ENCODE measurements at places on chromosomes 5 and 9. TPM values are rescaled to one million over a fixed set of nuclear protein-coding genes. Genes with fewer than 3 reads are reported as not detected.

Gene IFNB1
- not detected for total RNA-seq

DNA sequence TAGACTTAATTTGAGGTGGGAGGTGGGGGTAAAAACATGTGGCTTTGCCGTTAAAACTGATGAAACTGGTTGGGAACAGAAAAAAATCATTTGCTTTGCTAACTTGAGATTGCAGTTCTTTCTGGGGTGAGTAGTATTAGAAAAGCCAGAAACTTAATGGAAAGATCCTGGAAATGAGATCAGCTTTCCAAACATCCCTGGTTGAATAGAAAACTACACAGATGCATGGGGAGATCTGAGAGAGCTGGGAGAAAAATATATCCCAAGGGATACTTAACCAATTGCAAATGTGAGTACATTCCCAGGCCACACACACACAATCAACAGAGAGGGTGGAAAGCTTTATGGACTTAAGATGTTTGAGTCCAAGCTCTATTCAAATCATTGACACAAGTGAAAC is 222.3 kb downstream of the YTHDC2 start:
- no peak overlapping the region for H3K27ac ChIP-seq
- no peak overlapping the region for H3K4me3 ChIP-seq
- no peak for DNase-seq

DNA sequence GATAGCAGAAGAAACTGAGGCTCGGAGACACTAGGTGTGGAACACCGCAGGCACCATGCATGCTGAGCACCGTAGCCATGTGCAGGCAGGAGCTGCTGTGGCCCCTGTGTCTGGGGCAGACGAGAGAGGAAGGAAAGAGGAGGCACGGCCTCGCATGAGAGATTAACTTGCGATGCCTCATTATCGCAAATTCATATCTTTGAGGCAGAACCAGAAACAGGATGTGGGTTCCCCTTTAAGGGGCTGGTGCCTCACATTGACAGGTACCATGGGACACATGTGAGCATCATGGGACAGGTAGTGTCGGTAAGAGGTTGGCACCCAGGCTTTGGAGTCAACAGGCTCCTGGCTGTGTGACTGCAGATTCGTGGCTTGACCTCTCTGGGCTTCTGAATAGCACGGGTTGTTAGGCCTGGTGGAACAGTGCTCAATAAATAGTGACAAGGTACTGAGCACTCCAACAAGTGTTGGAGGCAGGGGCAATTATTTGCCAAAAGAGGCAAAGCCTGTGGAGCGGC is 40.8 kb downstream of the NAIF1 start:
- H3K36me3 ChIP-seq, result no peaks in the 10 kb centered on the region
- H3K27ac ChIP-seq, result no peak overlapping the region
- DNase-seq, result peak; percentile 27
- H3K4me3 ChIP-seq, result no peak overlapping the region
- no peaks in the 10 kb centered on the region for H3K4me1 ChIP-seq
- H3K27me3 ChIP-seq, result no peaks in the 10 kb centered on the region

GRCh38 chr9:107158321-107158720 is 124.8 kb upstream of the RAD23B start:
- H3K4me1 ChIP-seq, result no peaks in the 10 kb centered on the region
- no peak overlapping the region for H3K27ac ChIP-seq
- H3K27me3 ChIP-seq, result no peaks in the 10 kb centered on the region
- DNase-seq, result no peak
- no peaks in the 10 kb centered on the region for H3K36me3 ChIP-seq

Gene LRRTM2
- total RNA-seq, result 0.07 TPM

DNA sequence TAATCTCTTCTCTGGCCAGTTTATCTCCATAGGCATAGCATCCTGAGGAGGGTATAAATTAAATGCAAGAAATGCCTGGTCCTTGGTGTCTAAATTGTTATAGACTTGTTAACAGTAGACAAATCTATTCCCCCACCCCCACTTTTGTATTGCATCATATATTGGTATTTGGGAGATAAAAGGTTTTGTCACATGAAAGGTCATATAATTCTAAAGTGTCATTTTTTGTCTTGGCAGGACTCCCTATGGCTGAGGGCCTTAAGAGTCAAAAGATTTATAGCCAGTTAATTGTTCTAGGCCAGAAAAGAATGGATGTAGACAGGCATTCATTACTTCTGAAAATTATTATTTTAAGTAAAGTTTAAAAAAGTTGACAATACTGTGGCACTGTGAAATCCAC is 90.3 kb upstream of the MOCS2 start:
- H3K4me1 ChIP-seq, result no peaks in the 10 kb centered on the region
- no peaks in the 10 kb centered on the region for H3K36me3 ChIP-seq
- no peaks in the 10 kb centered on the region for H3K27me3 ChIP-seq
- no peak for DNase-seq
- H3K27ac ChIP-seq, result no peak overlapping the region
- H3K4me3 ChIP-seq, result no peak overlapping the region

- H3K27ac ChIP-seq, result no peak overlapping the region
- no peak for DNase-seq
- H3K4me1 ChIP-seq, result no peaks in the 10 kb centered on the region
- H3K36me3 ChIP-seq, result no peaks in the 10 kb centered on the region
Observed at GRCh38 chr5:176550275-176550831, 1.2 kb downstream of the CDHR2 start.
